ENCODE measurements at places on chromosomes 6 and 20.

- no peak for DNase-seq
These were observed 29.2 kb downstream of the TMX4 start for GRCh38 chr20:7990385-7990784.

DNA sequence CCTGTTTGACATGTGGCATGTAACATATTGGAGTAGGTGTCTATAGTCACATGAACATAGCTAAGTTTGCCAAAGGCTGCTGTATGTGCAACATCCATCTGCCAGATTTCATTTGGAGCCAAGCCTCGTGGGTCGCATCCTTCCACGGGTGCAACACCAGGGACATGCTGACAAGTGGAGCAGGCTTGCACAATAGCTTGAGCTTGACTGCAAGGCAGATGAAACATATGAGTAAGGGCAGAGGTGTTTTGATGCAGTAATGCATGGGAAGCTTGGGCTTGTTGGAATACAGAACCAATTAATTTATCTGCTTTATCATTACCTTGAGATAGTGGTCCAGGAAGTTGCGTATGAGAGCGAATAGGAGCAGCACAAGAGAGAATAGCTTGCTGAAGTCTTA is 74.1 kb upstream of the BTN3A2 start:
- no peak for DNase-seq

- no peak for DNase-seq
These were observed 3.1 kb downstream of the RSPH3 start for GRCh38 chr6:158996856-158997255.

- DNase-seq, result no peak
These were observed 107.5 kb downstream of the FYN start for GRCh38 chr6:111765763-111766162.

GRCh38 chr20:36035745-36036144 is 67.4 kb downstream of the CNBD2 start:
- DNase-seq, result no peak

DNA sequence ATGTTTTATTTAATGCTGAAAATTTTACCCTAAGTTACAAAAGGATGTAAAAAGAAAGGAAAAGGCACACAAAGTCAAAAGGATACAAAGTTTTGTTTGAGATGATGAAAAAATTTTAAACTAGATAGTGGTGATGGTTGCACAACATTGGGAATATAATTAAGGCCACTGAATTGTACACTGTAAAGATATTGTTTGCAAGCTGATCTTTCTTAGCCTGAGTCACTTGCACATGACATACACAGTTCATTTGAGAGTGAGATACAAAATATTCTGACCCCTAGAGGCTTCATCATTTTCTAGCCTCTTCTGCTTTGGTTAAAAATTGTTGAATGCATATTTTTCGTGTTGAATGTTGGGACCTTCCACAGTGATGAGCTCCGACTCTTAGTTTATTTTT is 462.6 kb downstream of the HDGFL1 start:
- DNase-seq, result no peak

- DNase-seq, result no peak
These were observed 19.6 kb downstream of the RTN4IP1 start for GRCh38 chr6:106609699-106610098.

Data from gastrocnemius medialis (tissue), 4 donors.